ENCODE measurements at places on chromosomes 3 and 15.
A peak's percentile ranks its signal among the peaks of the same experiment; 100 is the strongest.

- DNase-seq: no peak
These were observed 135.3 kb downstream of the LRTM1 start for GRCh38 chr3:54792584-54792983.

DNA sequence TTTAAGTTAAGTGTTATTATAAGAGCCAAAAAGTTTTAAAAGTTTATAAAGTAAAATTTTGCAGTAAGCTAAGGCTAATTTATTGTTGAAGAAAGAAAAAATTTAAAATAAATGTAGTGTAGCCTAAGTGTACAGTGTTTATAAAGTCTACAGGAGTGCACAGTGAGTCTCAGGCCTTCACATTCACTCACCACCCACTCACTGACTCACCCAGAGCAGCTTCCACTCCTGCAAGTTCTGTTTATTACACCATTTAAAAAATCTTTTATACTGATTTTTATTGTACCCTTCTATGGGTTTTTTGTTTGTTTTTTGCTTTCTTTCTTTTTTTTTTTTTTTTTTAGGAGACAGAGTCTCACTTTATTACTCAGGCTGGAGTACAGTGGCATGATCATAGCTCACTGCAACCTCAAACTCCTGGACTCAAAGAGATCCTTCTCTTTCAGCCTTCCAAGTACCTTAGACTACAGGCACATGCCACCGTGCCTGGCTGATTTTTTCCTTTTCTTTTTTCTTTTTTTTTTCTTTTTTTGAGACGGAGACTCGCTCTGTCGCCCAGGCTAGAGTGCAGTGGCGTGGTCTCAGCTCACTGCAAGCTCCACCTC, 25.9 kb downstream of the CSTA start:
- DNase-seq: peak; percentile 16

- no peak for DNase-seq
These were observed 783 bp upstream of the ISG20 start for GRCh38 chr15:88637841-88638625.

DNA sequence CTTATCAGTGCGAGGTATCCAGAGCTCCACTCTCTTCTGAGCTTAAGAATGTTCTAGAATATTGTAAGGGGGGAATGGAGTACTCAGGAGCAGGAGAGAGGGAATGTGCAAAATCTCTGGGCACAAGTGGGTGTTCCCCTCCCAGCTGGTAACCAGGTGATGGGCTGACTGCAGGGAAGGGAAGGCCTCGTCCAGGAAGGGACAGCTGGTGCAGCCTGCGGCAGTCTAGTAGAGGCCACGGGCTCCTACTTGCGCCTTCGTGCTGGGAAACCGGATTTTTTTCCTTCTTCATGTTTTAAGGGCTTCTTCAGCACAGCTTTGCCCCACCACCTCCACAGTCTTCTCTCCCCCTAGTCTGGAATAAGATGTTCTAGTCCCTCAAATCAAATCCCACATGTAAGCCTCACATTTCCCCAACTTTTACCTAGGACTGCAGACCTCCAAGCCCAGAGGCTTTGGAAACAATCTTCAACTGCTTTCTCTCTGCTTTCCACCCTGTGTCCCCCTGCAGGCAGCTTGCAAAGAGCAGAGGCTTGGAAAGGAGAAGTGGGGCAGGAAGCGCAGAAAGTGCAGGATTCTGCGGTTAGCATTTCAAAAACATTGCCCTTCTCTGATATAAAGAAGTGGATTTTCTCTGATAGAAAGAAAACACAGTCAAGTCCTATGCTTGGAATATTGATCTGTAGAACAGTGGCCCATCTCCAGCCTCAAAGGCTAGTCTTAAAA, 11.9 kb upstream of the CGNL1 start:
- DNase-seq: no peak

DNA sequence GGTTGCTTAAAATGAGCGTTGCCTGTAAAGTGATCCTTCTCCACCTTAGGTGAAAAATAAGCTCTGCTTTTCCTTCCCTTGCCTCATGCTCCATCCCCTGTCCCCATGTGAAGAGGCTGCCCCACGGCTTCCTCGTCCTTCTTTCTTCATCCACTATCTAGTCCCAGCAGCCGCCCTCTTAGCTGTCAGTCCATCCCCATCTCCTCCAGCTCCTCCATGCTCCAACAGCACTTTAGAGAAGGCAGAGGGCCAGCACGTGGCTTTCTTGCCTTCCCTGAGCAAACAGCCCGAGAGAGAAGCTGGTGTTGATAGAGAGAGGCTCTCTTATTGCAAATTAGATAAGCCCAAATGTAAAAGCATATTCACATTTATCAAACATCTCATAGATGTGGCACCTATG, 9.0 kb upstream of the TMEM41A start:
- DNase-seq: no peak

DNA sequence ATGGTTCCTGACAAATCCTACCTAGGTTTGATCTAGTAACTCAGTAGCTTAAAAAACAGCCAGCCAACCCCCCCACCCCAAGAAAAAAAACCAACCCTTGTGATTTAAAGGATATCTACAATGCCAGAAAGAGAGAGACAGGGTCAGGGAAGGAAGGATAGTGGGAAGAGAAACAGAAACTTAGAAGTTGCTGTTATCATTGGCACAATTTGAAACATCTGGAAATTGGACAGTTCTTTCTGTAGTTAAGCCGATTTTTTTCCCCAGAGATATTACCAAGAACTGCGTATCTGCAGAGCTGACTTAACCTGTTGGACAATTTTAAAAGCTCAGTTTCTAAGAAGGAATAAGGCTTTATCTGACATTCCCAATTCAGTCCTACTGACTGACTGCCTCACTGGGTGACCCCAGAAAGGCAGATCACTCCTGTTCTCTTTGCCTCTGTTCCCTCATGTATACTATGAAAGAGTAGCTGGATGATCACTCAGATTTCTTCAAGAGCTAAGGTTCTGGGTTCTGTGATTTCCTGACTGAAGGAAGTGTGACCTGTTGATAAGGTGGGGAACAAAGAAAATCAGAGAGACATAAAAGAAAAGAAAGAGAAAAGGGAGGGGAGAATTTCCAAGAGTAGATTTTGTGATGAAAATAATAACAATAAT, 128.3 kb downstream of the MAP2K5 start:
- no peak for DNase-seq

DNA sequence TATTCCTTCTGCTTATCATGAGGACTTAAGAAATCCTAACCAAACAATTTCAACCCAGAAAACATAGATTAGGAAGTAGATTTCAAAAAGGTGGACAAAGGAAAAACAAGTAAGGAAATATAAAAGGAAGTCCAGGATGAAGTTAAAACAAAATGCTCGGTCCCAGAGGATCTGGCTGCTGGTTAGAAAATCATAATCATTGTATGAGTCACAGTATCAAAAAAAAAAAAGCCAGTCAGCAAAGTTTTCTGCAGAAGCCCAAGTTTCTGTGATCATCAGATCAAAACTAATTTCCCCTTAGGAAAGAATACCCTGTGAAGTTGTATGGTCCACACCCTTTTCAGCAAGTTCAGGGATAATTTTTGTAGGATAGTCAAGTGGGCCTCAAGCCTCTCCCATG, 43.0 kb upstream of the LRTM1 start:
- no peak for DNase-seq

GRCh38 chr3:197132916-197133530, 103.4 kb upstream of the MELTF start:
- no peak for DNase-seq

- DNase-seq: no peak
These were observed 177.7 kb upstream of the NR2E3 start for GRCh38 chr15:71632576-71633195.

- peak; percentile 49 for DNase-seq
These were observed 43.4 kb downstream of the FBXO22 start for GRCh38 chr15:75947092-75947491.

DNA sequence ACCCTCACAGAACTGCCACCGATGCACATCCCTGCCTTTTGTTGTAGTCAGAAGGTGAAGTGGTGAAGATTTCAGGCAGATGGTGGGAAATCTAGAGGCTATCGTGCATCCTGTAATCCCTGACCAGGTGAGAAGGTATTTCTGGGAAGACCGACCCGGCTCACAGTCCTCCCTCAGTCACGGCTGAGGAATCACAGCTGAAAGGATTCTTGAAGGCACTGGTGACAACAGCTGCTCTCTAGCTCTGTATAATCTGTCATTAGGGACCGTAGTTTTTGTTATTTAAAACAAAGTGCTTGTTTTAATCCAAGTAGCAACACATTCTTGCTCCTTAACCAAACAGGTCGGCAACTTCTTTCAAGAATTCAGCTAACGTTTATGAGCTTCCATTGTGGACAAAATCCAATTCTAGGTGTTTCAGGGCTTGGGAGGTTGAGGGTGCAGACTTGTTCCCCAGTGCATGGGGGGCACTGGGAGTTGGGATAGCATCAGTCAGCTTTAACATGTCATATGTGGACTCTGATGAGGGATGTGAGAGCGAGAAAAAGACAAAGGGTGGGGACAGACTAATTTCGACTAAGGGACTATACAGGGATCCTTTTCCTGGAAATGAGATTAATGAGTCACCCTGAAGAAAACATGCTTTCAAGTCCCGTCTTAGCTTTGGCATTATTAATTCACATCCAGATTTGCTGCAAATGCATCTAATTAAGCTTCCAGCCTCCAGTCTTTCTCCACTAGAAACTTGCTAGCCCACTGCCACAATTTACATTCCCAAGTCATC, 141.0 kb upstream of the RASGRP1 start:
- DNase-seq: no peak

DNA sequence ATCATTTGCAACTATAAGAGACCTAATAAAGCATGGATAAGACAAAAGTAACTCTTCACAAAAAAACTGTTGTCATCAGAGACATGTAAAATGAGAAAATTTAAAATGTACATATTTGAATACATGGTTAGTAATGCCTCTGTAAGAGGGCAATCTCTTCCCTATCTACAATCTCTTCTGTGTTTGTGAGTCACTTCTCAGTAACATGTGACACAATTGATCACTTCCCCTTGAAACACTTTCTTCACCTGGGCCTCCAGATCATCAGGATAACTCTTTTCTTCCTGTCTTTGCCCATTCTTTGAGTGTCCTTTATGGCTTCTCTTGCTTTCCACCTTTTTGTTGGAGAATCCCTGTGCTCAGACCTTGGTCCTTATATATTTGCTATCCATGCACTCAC, 50.4 kb downstream of the TFDP2 start:
- DNase-seq: no peak

GRCh38 chr3:188053036-188053340, 101.0 kb upstream of the LPP start:
- no peak for DNase-seq

DNA sequence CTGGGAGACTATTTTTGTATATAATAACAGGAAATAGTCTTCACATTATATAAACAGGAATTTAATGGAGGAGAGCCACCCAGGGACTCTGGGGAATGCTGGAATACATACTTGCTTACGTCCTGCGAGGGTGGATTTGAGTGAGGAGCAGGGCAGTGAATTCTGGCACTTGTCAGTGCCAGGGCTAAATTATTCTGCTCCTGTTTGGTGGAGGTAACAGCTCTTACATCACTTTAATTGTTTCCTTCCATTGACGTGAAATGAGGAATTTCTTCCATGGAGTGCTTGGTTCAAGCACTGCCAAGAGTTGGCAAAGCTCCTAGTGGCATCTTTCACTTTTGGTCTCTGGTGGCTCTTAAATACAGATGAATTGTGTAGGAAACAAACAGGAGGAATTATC, 94.1 kb upstream of the GOLGA8J start:
- DNase-seq: no peak

- DNase-seq: no peak
These were observed 47.1 kb upstream of the SLCO2A1 start for GRCh38 chr3:134076851-134077250.

DNA sequence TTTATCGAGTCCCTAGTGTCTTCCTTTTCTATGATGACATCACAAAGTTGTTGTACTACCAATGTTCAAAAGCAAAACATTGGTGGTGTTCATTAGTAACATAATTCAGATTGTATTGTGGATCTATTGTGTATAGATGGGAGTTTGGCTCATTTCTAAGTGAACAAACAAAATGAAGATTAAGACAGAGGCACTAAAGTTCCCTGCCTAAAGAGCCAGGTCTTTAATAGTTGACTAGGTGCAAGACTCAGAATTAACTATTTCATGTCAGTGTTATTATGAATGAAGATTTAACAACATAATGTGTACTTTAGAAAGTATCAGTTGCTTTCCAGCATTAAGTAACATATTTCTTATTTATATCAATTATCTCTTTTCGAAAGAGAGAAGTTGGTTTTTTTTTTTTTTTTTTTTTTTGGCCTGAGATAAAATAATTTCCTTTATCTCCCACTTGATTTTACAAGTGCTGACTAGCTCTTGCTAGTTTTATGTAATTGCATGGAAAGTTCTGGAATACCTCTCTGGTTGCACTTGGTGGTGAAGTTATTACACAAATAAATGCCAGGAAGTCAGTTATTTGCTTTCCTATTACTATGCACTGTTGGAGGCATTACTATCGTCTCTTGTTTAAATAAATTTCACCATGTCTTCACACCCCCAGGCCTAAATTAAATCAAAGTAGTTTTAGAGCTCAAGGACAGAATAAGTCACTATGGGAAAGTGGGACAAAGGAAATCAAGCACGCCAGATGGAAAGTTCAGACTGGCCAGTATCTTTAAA, 48.7 kb downstream of the NAALADL2 start:
- DNase-seq: no peak

GRCh38 chr15:63530235-63530634, 25.8 kb downstream of the USP3 start:
- DNase-seq: no peak

DNA sequence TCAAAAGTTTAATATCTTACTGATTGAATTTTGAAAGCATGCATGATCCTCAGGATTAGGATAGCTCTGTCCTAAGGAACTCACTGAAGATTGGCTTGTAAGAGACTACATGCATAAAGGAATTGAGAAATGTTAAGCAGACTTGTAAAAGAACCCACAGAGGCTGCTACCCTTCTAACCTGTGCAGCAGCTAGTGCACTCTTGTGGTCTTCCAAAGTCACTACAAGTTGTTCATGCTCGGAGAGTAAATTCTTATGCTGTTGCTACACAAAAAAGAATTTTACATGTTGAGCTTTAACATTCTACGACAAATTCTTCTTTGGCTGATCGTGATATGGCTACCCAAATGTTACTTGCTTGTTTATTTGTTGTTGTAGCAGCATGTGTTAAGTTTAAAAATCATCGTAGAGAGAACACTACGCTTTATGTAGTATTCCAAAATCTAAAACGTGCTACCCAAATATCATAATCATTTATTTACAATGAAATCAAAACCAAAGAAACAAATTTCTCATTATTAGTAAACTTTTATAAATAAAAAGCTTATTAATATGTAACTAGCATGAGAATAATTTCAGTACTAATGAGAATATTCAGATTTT, 55.0 kb downstream of the GOLIM4 start:
- DNase-seq: no peak

DNA sequence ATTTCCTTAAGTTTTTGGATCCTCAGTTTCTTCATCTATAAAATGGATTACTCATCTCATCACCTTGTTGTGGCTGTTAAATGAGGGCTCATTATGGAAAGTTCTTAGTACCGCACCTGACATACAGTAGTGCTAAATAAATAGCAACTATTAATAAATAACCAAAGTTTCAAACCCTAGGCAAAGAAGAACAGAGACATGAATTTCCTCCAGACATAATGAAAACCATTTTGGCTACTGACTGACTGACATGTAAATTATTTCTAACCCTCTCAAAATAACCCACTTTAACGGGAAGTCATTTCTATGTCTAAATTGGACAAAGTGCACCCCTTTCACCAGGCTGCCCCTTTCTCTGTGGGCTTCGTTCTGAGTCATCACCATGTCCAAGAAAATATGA, 17.4 kb upstream of the KLHL6 start:
- no peak for DNase-seq

All from BJ (cell line).